ENCODE measurements at places on chromosomes 12 and 14. TPM values are rescaled to one million over a fixed set of nuclear protein-coding genes. Genes with fewer than 3 reads are reported as not detected.

NDRG2 gene
- 3.6 TPM for total RNA-seq

GDF3 gene
- total RNA-seq = 0.79 TPM

LRFN5 gene
- not detected for total RNA-seq

ADGRD1 gene
- 0.20 TPM for total RNA-seq

WSCD2 gene
- total RNA-seq = not detected

GYS2 gene
- not detected for total RNA-seq

HCAR3 gene
- total RNA-seq = not detected

EML5 gene
- under 0.01 TPM for total RNA-seq

PLA2G1B gene
- not detected for total RNA-seq

VWF gene
- total RNA-seq = 496 TPM

OR4Q3 gene
- total RNA-seq = not detected

ITGB7 gene
- total RNA-seq = not detected

CDK17 gene
- total RNA-seq = 127 TPM

RIC8B gene
- total RNA-seq = 8.7 TPM

HOXC13 gene
- total RNA-seq = not detected

PLEKHG7 gene
- not detected for total RNA-seq

ATL1 gene
- total RNA-seq = 0.40 TPM

FLVCR2 gene
- total RNA-seq = 0.79 TPM

RNF212B gene
- not detected for total RNA-seq

ADAM21 gene
- total RNA-seq = under 0.01 TPM

CLEC14A gene
- 90.1 TPM for total RNA-seq

HOXC6 gene
- total RNA-seq = not detected

SNAPC1 gene
- 25.8 TPM for total RNA-seq

FGF6 gene
- not detected for total RNA-seq

MYRFL gene
- total RNA-seq = under 0.01 TPM

SLC6A13 gene
- total RNA-seq = not detected

TEDC1 gene
- 5.7 TPM for total RNA-seq

TMX1 gene
- 34.0 TPM for total RNA-seq

INHBE gene
- not detected for total RNA-seq

MYBPC1 gene
- total RNA-seq = not detected

BBOF1 gene
- total RNA-seq = 0.40 TPM

ESR2 gene
- total RNA-seq = 0.44 TPM

UTP20 gene
- total RNA-seq = 10.2 TPM

BHLHE41 gene
- total RNA-seq = under 0.01 TPM

RNU7-1 gene
- total RNA-seq = not detected

MANSC4 gene
- not detected for total RNA-seq

KRT79 gene
- total RNA-seq = not detected

ANO4 gene
- 1.3 TPM for total RNA-seq

OR6C65 gene
- total RNA-seq = not detected

TTC9 gene
- total RNA-seq = 0.20 TPM

USP15 gene
- 41.0 TPM for total RNA-seq

RNASE7 gene
- total RNA-seq = not detected
